ENCODE measurements at places on chromosomes 12 and 14.

- peak; percentile 27 for DNase-seq
Measured at GRCh38 chr14:25537846-25538455, 488.0 kb upstream of the STXBP6 start.

DNA sequence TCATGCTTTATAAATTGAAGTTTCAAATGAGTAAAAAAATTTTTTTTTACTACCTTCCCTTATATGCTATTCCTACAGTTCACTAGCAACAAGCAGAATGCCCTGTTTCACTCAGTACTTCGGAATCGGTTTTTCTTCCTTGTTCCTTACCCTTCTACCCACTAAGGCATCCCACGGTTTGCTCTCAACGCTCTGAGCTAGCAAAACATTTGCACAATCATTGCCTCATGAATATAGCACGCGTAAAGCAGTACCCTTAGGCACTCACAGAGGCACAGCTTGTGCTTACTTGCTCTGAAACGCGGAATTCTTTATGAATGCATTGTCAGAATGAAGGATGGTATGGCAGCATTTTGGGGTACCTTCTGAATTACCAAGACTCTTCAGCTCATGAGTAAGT is 45.0 kb downstream of the PPP1R13B start:
- no peak for DNase-seq

DNA sequence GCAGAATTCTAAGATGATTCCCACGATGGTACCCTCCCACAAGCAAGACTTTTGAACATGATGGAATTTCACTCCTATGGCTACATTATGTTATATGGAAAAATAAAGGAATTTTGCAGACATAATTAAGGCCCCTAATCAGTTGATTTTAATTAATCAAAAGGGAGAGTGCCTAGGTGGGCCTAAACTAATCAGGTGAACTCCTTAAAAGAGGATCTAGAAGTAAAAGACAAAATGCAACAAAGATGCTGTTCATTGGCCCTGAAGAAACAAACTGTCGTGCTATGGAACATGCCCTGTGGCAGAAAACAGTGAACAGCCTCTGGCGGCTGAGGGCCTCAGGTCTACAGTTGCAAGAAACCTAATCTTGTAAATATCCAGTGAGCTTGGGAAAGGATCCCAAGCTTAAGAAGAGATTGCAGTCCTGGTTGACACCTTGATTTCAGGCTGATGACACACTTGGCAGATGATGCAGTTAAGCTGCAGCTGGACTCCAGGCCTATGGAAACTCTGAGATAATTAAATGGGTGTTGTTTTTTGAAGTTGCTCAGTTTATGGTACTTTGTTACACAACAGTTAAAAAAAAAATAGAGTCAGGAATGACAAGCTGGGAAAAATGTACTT is 13.8 kb downstream of the TMCC3 start:
- DNase-seq: no peak

DNA sequence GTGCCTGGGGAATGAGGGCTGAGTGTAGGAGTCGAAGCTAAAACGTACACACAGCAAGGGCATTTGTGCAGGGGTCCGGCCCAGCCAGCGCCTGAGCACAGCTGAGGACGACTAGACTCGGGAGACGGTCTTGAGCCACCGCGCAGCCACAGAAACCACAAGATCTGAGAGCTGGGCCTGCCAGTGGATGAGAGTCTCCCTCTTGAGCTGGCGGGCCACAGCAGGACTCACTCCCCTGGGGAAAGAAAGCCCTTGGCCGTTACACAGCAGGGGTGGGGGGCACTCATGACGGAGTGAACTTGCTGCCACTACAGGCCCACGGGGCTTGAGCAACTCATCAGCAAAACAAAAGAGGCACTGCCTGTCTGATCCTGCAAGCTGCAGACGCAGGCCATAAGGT is 23.0 kb downstream of the STX2 start:
- DNase-seq: no peak

- DNase-seq: no peak
Measured at GRCh38 chr12:115235880-115236279, 551.9 kb upstream of the TBX3 start.

DNA sequence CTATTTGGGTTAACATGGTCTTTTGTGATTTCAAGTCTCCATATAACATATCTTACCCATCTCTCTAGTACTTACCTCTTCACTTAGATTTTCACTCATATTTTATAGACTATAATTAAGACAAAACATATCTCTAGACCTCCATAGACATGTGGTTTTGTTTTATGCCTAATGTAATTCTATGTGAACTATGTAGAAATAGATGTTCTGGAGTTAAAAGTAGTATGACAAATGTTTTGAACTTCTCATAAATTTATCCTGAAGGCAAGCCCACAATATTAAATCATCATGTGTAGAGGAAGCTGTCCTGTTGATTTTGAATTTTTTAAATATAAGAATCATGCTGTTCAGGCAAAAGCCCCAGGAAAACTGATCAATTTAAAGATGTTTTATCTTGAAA is 169.2 kb downstream of the SYT1 start:
- DNase-seq: no peak
